ENCODE measurements at places on chromosomes 13 and 19. TPM values are rescaled to one million over a fixed set of nuclear protein-coding genes. Genes with fewer than 3 reads are reported as not detected.

CCL25 gene
- total RNA-seq: not detected

KLHL1 gene
- not detected for total RNA-seq

FREM2 gene
- total RNA-seq: 12.2 TPM

DNA sequence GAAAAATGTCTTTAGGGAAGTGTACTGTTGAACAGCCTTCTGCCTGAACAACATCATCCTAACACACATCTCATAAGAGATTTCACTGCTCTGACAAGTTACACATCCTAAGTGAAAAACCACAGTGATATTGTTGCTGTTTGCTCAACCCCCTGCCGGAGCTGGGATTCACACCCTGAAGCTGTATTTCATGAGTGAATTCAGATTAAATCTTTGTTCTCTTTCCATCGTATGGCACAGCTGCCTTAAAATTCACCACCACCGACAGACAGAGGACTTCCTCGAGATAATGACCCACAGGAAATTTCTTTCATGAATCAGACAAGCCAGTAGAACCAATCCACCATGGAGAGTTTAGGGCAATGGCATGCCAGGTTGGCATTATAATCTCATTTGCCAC lies 280.8 kb downstream of the DCT start:
- no peaks in the 10 kb centered on the region for H3K36me3 ChIP-seq
- no peaks in the 10 kb centered on the region for H3K27me3 ChIP-seq
- no peak overlapping the region for H3K4me3 ChIP-seq
- no peaks in the 10 kb centered on the region for H3K4me1 ChIP-seq
- no peak for DNase-seq

DNA sequence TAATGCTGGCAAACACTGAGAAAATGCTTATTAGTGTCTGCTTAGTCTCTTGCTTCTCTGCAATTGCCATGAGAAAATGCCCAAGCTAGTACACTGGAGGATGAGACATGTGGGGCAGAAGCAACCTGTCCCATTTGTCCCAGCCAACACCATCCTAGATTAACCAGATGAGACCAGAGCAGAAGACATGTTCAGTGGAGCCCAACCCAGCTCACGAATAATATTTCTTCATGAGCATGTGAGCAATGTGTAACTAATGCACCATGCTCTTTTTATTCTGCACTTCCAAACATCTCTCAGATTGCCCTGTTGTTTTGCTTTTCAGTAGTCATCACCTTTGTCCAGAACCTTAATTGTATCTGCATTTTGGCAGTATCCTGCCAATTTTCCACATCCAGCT lies 21.4 kb downstream of the KL start:
- no peak overlapping the region for H3K4me3 ChIP-seq
- no peaks in the 10 kb centered on the region for H3K27me3 ChIP-seq
- no peaks in the 10 kb centered on the region for H3K4me1 ChIP-seq

DNA sequence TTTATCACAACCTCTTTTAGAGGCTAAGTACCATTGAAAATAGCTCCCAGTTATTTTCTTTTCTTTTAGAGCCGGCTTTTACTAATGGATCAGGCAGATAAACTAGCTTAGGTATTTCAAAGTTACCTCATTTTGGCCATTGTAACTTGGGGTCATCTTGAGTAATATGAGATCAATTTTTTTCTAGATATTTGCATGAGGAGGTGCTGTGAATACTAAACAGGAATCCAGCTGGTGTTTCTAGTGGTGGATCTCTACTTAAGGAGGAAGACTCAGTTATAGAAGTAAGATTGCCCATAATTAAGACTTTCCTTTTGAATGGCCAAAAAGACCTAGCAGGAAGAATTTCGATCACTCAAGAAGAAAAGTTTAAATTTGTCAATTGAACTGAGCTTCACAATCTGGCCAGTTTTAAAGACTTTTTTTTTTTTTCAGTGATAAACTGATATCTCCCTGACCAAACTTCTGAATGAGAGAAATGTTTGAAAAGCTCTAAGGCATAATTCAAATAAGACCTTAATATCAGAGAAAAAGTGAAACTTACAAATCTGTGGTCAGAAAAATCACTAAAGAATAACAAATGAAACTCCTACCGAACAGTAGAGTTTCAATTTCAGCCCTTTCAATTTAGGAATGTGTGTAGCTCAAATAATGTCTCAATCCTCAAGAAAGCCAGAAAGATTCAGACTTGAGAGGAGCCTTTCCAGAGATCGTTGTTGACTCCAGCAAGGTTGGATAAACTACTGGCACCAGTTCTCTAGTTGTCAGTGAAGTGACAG lies 11.6 kb upstream of the NAA16 start:
- no peaks in the 10 kb centered on the region for H3K4me1 ChIP-seq
- H3K36me3 ChIP-seq: no peaks in the 10 kb centered on the region
- no peak overlapping the region for H3K4me3 ChIP-seq
- no peaks in the 10 kb centered on the region for H3K27me3 ChIP-seq

DNA sequence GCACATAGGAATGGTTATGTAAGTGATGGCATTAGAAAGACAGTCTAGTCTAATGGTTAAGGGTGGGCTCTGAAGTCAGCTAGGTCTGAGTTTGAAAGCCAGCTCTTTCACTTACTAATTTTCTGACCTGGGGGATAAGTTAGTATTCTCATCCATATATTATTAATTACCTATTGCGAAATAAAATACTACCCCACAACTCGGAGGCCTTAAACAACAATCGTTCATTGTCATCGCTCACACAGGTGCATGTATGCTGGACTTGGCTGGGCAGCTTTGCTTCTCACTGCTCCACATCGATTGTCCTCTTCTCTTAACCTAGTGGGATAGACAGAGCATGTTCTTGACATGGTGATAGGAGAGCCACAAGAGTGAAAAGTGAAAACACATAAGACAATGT lies 54.7 kb downstream of the TNFSF11 start:
- H3K4me1 ChIP-seq: no peaks in the 10 kb centered on the region
- H3K27ac ChIP-seq: no peak overlapping the region
- H3K4me3 ChIP-seq: no peak overlapping the region
- H3K27me3 ChIP-seq: no peaks in the 10 kb centered on the region
- no peak for DNase-seq

DNA sequence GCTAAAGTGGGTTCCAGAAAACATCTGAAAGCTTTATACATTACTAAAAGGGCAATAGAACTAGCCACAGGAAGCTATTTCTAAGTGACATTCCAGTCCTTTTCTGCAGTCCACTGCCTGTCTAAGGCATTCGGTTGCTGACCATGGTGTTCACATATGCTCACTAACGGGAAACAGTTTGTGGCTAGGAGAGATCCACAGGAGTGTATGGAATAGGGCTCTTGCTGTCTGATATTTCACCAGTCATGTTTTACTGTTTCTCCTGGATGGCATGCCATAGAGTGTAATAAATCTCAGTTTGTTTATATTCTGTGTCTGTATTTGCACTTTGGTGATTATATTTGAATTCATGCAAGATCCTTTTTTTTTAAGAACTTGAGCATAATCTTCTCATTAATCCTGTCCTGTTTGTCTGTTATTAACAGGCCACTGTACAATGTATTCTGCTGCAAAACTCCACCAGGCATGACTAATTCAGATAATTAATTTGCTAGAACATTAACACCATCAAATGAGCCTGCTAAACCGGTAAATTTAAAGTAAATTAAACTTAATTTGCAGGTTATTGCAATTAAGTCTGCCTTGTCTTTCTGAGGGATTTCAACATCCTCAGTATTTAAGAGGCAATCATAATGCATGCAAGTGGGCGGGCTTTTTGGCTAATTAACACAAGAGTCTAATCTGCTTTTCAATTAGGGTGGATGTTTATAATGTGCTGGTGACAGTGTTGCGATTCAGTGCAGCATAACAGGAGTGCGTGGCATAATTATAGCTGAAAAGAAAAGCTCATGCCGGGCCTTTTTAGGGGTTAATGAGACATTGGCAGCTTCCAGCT lies 201.3 kb downstream of the POU4F1 start:
- H3K4me3 ChIP-seq: no peak overlapping the region
- no peak for DNase-seq
- H3K36me3 ChIP-seq: no peaks in the 10 kb centered on the region
- no peaks in the 10 kb centered on the region for H3K4me1 ChIP-seq
- no peaks in the 10 kb centered on the region for H3K27me3 ChIP-seq

DNA sequence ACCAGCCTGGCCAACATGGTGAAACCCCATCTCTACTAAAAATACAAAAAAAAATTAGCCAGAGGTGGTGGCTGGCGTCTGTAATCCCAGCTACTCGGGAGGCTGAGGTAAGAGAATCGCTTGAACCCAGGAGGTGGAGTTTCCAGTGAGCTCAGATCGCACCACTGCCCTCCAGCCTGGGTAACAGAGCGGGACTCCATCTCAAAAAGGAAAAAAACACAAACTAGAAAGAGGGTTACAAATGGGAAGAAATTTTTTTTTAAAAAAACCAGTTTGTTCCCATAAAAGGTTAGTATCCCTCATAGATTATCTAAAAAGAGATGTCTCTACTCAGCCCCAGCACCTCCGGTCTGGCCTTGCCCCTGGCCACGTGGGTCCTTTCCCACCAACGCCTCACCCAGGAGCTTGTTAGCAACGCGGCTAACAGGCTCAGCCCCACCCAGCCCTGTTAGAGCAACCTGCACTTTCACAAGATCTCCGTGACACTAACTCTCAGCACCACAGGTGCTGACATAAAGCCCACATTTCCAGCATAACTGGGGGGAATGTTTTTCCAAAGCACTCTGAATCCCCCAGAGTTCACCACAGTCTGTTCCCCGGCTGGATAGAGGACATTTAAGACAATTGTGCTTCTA lies 4.3 kb downstream of the DMKN start:
- peaks cover 73% of the 10 kb centered on the region for H3K27me3 ChIP-seq
- peak overlapping the region; percentile 34 for H3K4me3 ChIP-seq
- no peak for DNase-seq
- no peak overlapping the region for H3K27ac ChIP-seq
- H3K36me3 ChIP-seq: no peaks in the 10 kb centered on the region
- no peaks in the 10 kb centered on the region for H3K4me1 ChIP-seq

DNA sequence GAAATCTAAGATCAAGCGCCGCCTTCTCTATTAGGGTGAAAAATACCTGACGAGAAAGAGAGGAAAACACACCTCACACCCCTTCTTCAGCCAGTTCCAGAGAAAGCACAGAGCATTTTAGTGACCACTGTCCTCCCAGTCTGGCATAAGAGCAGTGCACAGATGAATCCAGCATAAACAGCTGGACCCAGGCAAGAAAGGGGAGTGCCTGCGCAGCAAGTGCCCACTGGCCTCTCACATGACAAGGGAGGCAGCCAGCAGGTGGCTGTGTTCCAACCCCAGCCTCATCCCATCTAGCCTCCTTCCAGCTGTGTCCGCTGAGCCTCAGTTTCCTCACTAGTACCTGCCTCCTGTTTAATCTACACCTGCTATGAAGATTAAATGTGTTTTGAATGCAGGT lies 8.0 kb downstream of the MED26 start:
- H3K36me3 ChIP-seq: no peaks in the 10 kb centered on the region
- H3K4me3 ChIP-seq: no peak overlapping the region
- no peak overlapping the region for H3K27ac ChIP-seq

- no peak overlapping the region for H3K27ac ChIP-seq
- no peaks in the 10 kb centered on the region for H3K27me3 ChIP-seq
- H3K4me3 ChIP-seq: no peak overlapping the region
- H3K36me3 ChIP-seq: peaks cover 36% of the 10 kb centered on the region
- no peak for DNase-seq
- H3K4me1 ChIP-seq: no peaks in the 10 kb centered on the region
Measured at GRCh38 chr19:47377208-47377701, 28.1 kb downstream of the DHX34 start.

DNA sequence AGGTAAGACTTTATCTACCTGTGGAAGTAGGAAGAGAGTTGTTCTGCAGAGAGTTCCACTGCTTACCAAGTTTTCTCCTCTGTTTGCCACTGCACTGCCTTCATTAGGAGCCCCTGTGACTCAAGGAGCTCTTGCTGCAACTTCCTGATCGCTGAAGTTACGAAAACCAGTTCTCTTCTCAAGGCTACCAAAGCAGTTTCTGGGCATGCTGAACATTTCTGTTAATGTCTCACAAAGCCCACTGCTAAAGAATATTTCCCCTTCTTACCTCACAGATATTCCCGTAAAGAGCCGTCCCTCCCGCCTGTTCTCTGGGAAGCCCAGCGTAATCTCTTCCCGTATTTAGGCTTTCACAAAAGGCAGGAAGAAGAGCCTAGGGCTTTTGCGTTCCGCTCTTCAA lies 82.6 kb upstream of the OXGR1 start:
- no peaks in the 10 kb centered on the region for H3K4me1 ChIP-seq
- H3K27ac ChIP-seq: peak overlapping the region; percentile 61
- no peaks in the 10 kb centered on the region for H3K36me3 ChIP-seq
- H3K27me3 ChIP-seq: no peaks in the 10 kb centered on the region
- H3K4me3 ChIP-seq: peak overlapping the region; percentile 29

- H3K27me3 ChIP-seq: no peaks in the 10 kb centered on the region
- DNase-seq: no peak
- no peaks in the 10 kb centered on the region for H3K36me3 ChIP-seq
- no peak overlapping the region for H3K4me3 ChIP-seq
Measured at GRCh38 chr19:27779954-27780353, 1433.0 kb downstream of the UQCRFS1 start.

- no peak for DNase-seq
- H3K36me3 ChIP-seq: no peaks in the 10 kb centered on the region
- H3K4me1 ChIP-seq: peaks cover 13% of the 10 kb centered on the region
- no peak overlapping the region for H3K27ac ChIP-seq
- H3K4me3 ChIP-seq: no peak overlapping the region
- no peaks in the 10 kb centered on the region for H3K27me3 ChIP-seq
Measured at GRCh38 chr13:96817336-96817941, 176.8 kb downstream of the OXGR1 start.

GRCh38 chr19:49109051-49109450 lies 5.1 kb upstream of the LIN7B start:
- DNase-seq: no peak
- no peak overlapping the region for H3K27ac ChIP-seq
- no peaks in the 10 kb centered on the region for H3K36me3 ChIP-seq
- no peaks in the 10 kb centered on the region for H3K27me3 ChIP-seq
- H3K4me1 ChIP-seq: peaks cover 5% of the 10 kb centered on the region

DNA sequence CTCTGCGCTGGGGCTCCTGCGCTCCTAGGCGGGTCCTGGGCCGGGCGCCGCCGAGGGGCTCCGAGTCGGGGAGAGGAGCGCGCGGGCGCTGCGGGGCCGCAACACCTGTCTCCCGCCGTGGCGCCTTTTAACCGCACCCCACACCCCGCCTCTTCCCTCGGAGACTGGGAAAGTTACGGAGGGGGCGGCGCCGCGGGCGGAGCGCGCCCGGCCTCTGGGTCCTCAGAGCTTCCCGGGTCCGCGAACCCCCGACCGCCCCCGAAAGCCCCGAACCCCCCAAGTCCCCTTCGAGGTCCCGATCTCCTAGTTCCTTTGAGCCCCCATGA lies at the start of gene GJB2:
Gene GJB2, minus strand, starts transcription at position 103 of the 326 bp plus-strand sequence. CDS start 3,357 bp downstream, outside the sequence.
- no peaks in the 10 kb centered on the region for H3K36me3 ChIP-seq
- H3K4me1 ChIP-seq: peaks cover 35% of the 10 kb centered on the region
- no peaks in the 10 kb centered on the region for H3K27me3 ChIP-seq
- no peak for DNase-seq
- H3K4me3 ChIP-seq: peak within 1 kb of the TSS; percentile 64
